Upper lobe of left lung (tissue), 6 donors: ENCODE measurements at places on chromosomes 12 and 14.

GRCh38 chr14:103630364-103631108 is 1.5 kb downstream of the KLC1 start:
- peak overlapping the region; percentile 100 for H3K27ac ChIP-seq
- no peaks in the 10 kb centered on the region for H3K27me3 ChIP-seq
- H3K4me1 ChIP-seq = peaks cover 52% of the 10 kb centered on the region
- H3K36me3 ChIP-seq = no peaks in the 10 kb centered on the region
- peak overlapping the region; percentile 93 for H3K4me3 ChIP-seq

GRCh38 chr12:113962733-113963132 is 3.4 kb downstream of the RBM19 start:
- no peak overlapping the region for H3K27ac ChIP-seq
- peaks cover 44% of the 10 kb centered on the region for H3K36me3 ChIP-seq
- no peak overlapping the region for H3K4me3 ChIP-seq
- DNase-seq = no peak

GRCh38 chr12:100138803-100139098 is 3.9 kb downstream of the BLTP3B start:
- DNase-seq = no peak
- H3K27ac ChIP-seq = no peak overlapping the region
- H3K36me3 ChIP-seq = no peaks in the 10 kb centered on the region
- peaks cover 27% of the 10 kb centered on the region for H3K4me1 ChIP-seq

DNA sequence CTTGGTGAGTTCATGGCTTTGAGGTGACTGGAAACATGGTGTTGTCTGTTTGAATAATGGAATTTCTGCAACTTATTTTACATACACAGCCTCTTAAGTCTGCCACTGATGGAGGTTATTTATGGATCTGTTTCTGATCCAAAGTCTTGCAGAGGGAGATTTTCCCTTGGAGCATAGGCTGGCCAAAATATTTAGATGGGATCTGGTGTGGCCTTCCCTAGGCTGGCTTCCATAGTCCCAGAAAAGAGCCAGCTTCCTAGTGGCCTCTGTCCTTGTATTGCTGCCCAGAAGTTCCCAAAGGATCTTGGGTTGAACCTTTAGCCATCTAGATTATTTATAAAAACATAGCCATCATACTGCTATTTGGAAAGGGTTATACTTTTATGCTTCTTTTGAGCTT is 491.1 kb upstream of the RGS6 start:
- peaks cover 8% of the 10 kb centered on the region for H3K4me1 ChIP-seq
- H3K27ac ChIP-seq = no peak overlapping the region
- no peak for DNase-seq
- no peaks in the 10 kb centered on the region for H3K27me3 ChIP-seq
- no peak overlapping the region for H3K4me3 ChIP-seq
- no peaks in the 10 kb centered on the region for H3K36me3 ChIP-seq

DNA sequence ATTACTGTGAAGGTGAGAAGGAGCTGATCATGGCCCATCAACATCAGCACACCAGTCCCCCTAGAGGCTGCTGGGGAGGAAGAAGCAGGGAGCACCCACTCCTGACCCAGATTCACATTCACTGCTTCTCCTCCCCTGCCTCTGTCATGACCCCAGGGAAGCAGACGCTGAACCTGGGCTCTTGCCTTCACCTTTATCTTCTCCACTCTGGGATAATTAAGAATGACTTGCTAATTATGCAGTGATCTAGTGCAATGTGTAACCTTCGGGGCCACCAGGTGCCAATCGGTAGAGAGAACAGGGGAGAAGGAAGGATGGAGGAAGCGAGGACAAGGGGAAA is 44.4 kb upstream of the IQSEC3 start:
- peaks cover 7% of the 10 kb centered on the region for H3K4me1 ChIP-seq
- no peaks in the 10 kb centered on the region for H3K36me3 ChIP-seq
- H3K27ac ChIP-seq = no peak overlapping the region
- H3K27me3 ChIP-seq = no peaks in the 10 kb centered on the region
- DNase-seq = no peak
